ENCODE measurements at places on chromosomes 7 and 10.
A peak's percentile ranks its signal among the peaks of the same experiment; 100 is the strongest.

- DNase-seq, result no peak
These were observed 140.6 kb downstream of the KIAA1217 start for GRCh38 chr10:24349379-24350001.

DNA sequence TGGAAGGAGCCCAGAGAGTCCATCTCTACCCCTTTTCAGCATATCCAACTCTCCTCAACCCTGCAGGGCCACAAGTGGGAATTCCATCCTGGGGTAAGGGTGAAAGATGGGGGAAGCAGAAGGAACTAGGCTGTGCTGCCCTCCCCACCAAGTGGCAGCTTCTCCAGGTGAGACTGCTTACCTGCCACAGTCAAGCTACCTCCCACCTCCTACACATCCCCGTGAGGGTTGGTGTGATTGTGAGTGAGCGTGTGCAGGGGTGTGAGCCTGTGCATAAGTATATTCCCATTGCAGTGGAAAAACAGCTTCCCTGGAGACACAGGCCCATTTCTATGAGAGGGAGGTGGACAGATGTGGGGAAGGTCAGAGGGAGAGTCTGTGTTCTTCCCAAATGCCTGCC is 376.6 kb downstream of the PLXNA4 start:
- DNase-seq, result no peak

DNA sequence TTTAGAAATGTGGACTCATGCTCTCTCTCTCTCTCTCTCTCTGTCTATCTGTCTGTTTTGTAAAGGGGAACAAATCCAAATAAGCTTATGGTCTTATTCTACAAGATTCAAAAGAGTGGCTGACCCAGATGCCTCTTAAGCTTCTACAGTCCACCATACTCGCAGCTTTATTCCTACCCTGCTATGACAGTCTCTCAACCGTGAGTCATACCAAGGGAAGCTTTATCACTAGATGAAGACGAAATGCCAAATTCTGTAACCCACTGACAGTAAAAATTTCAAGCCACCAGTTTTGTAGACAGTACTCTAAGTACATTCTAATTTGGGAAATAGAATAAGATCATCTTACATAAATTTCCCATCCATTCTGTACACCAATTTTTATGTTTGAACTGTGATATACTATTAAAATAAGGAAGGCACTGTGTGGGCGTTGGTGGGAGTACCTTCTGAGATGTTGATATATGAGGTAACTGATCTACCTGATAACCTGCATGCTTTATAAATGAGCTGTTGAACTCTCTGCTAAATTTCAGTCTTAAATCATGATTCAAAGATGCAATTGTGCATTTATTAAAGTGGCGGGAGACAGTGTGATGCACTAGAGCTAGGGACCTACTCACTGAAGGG is 153.2 kb downstream of the KLF6 start:
- DNase-seq, result no peak

DNA sequence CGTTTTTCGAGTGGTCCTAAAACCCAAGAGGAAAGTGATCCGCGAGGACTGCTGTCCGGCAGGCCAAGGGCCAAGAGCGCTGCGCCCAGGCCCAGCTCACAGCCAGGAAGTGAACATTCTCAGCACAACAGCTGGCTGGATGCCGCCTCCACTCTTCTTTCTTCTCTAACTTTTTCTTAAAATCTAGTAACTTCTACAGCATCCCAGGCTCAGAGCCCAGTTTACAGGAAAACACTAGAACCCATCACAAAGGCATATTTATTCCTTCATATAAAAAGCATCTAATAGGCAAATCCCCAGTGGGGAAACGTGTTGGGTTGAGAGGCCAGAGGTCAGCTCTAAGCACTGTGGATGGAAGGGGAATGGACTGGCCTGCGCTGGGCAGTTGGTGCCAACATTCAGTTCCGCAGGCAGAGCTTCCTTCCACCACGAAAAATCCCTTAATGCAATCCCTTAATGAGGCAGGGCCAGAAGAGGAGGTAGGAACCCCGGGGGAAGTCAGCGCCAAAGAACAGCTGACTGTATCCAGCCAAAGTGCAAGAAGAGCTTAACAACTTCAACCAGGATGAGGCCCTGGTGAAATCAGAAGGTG is 74.8 kb downstream of the ZRANB1 start:
- DNase-seq, result peak; percentile 44

DNA sequence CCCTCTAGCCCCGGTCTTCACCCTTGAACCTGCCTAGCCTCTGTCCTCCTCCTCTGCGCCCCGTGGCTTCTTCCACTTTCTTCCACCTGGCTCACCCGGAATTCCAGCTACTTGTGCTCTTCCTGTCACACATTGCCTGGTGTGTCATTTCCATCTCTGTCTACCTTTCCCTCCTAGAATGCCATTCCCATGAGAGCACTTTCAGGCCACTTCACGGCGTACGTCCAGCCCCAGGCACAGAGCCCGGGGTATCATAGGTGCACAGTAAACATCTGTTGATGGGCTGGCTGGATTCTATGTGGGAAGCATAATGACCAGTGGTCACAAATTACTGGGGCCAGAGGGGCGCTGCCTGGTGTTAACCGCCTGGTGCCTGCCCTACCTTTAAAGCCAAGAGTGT is 161.3 kb downstream of the CUX1 start:
- no peak for DNase-seq

- DNase-seq, result no peak
These were observed 338.9 kb upstream of the MBL2 start for GRCh38 chr10:53111529-53111928.

DNA sequence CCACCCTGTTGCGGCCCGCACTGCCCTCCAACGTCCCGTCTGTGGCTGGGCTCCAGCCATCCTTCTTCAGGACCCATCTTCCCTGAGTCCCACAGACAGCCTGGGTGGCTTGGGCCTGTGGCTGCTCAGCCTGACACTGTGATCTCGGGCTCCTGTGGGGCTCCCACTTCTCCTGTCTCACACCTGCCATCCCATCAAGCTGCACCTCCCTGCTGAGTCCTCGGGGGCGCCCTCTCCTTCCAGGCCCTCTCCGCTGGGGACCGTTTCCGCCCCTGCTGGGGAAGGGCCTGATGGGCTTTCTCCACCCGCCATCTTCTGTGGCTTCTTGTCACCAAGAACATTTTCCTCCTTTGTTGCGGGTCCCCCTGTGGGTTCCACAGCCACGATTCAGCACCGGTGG is 173.8 kb upstream of the PPP2R2D start:
- no peak for DNase-seq

GRCh38 chr7:85695533-85695932 is 508.7 kb upstream of the SEMA3D start:
- no peak for DNase-seq

DNA sequence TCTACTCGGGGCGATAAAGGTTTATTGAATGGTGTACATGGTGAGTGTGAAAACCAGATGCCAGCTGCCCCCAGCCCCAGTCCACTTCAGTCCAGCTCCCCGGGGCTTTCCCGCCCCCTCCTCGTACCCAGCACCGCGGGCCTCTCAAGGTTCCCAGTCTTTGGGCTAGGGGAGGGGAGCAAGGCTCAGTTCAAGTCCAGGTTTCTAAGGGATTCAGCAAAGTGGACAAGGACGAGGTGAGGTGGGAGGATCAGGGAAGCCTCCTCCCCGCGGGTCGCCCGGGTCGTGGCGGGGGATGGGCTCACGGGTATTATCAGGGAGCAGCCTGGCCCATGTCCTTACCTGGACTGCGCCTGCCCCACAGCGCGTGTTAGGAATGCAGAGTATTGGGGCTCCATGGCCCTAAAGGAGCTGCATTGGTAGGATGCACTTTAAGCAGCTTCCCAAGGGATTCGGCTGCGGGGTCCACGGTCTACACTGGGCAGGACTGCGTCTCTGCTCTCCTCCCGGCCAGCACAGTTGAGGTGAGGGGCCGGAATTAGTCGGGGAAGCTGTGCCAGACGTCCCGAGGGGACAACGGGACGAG is 541 bp upstream of the PFKFB3 start:
- DNase-seq, result no peak

DNA sequence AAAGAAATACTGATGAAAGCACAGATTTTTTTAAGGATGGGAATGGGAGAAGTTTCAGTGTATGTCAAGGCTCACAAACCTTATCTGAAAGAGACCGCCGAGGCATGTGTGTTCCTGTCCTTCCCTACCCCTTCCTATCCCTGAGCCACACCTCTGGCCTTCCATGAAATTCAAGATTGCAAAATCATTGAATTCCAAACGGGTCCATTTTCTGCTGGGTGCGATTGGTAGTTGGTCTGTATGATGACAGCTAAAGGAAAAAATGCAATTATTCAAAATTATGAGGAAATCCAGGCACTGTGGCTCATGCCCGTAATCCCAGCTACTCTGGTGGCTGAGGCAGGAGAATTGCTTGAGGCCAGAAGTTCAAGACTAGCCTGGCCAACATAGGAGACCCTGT is 170.1 kb downstream of the ARHGAP12 start:
- DNase-seq, result no peak

- DNase-seq, result no peak
These were observed 58.0 kb downstream of the CALML3 start for GRCh38 chr10:5582736-5583135.

GRCh38 chr10:50403074-50403473 is 151.8 kb upstream of the ASAH2 start:
- DNase-seq, result no peak

DNA sequence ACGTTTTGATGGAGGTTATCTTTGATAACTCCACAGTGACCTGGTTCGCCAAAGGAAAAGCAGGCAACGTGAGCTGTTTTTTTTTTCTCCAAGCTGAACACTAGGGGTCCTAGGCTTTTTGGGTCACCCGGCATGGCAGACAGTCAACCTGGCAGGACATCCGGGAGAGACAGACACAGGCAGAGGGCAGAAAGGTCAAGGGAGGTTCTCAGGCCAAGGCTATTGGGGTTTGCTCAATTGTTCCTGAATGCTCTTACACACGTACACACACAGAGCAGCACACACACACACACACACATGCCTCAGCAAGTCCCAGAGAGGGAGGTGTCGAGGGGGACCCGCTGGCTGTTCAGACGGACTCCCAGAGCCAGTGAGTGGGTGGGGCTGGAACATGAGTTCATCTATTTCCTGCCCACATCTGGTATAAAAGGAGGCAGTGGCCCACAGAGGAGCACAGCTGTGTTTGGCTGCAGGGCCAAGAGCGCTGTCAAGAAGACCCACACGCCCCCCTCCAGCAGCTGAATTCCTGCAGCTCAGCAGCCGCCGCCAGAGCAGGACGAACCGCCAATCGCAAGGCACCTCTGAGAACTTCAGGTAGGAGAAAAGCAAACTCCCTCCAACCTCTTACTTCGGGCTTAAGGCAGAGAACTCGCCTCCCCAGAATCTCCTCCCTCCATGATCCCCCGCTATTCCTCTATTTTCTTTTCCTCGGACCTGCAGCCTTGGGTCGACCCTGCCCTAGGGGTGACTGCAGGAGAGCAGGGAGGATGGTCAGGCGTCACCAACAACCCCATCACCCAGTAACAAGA is at the start of gene SERPINE1:
TSS of gene SERPINE1 (plus strand) at position 454 of the 809 bp plus-strand sequence. CDS start 1,290 bp downstream, outside the sequence.
- DNase-seq, result peak; percentile 79

GRCh38 chr10:51100221-51100620 is 25.9 kb downstream of the PRKG1 start:
- no peak for DNase-seq

- peak; percentile 82 for DNase-seq
These were observed 469.8 kb downstream of the GLRX3 start for GRCh38 chr10:130606001-130606405.

DNA sequence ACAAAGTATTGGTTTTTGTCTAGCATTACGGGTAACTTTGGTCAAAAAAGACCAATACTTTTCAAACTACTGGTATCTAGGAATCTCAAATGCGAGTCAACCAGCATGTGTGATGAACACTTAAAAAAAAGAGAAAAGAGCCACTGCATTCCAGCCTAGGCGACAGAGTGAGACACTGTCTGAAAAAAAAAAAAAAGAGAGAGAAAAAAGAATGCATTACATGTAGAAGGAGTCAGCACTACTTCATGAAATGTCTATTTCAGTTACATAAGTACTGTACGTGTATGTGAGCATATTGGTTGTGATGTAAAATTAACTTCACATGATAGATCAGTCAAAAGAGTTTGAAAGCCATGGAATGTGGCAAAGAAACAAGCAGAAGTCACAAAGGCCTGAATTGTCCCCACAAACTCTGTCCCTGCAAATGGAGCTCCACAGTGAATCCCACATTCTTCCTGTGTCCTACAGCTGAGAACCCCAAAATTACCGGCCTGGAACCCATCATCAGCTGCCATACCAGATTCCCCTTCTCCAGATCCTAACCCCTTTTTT is 1.6 kb downstream of the DENND11 start:
- no peak for DNase-seq

- no peak for DNase-seq
These were observed 209.8 kb downstream of the ZNF33B start for GRCh38 chr10:42428534-42428933.

- no peak for DNase-seq
These were observed 691.3 kb downstream of the KCNMA1 start for GRCh38 chr10:76946270-76946669.

DNA sequence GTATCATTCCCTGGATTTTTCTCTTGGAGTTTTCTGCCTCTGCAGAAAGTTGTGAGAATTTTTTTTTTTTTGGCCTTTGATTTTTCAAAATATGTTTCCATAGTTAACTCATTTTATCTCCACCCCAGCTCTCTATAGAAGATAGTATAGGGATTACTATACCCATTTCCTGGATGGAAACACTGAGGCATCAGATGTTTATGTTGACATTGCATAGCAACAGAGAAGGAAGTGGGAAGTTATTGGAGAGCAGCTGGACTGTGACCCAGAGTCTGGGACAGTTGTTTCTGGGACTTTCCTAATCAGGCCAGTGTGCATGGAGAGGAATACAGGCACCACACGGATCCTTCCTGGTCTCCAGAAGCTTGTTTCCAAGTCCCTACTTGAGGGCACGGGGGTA is 158.0 kb downstream of the CDH23 start:
- DNase-seq, result no peak

DNA sequence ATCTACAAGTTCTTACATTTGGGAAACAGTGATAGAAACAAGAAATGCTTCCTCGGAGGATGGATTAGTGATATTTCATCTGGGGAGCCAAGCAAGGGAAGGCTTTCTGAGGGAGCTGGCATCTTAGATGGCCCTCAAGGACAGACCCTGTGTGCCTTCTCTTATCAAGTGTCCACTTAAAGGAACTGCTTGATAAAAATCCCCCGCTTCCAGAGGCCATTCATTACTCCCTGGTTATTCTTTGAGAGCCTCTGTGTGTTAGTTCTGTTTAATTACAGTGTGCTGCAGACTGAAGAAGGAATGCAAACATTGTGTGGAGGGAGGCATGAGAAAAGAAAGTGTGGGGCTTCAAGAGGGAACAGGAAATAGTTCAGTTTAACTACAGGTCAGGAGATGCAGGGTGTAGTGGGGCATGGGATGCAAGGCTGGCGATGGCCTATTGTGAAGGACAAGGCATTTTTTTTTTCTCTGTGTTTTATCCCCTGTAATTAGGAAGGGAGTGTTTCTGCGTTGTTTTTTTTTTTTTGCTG is 145.4 kb downstream of the SNX10 start:
- no peak for DNase-seq

GRCh38 chr7:80279760-80280159 is 145.1 kb downstream of the GNAI1 start:
- no peak for DNase-seq

DNA sequence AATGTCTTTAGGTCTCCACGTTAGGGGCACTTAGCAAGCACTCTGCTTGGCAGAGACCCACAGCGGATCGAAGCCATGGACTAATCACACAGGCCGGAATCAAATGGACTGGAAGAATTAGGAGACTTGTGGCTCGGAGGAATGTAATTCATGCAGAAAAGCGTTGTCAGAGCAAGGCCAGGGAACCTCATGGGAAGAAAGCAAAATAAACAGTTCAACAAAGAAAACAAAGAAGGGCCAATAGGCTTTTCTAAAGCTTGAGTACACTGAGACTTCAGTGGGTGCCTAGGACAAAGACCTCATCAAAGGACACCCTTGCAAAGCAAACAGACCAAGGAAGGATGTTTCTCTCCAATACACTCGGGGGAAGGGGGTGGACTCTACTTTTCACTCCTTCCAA is 171.1 kb downstream of the GLI3 start:
- no peak for DNase-seq

GRCh38 chr10:63641799-63642198 is 120.6 kb downstream of the REEP3 start:
- DNase-seq, result no peak

Measured in mucosa of gallbladder (tissue), 1 donor.